ENCODE measurements at places on chromosomes 16 and 17.

DNA sequence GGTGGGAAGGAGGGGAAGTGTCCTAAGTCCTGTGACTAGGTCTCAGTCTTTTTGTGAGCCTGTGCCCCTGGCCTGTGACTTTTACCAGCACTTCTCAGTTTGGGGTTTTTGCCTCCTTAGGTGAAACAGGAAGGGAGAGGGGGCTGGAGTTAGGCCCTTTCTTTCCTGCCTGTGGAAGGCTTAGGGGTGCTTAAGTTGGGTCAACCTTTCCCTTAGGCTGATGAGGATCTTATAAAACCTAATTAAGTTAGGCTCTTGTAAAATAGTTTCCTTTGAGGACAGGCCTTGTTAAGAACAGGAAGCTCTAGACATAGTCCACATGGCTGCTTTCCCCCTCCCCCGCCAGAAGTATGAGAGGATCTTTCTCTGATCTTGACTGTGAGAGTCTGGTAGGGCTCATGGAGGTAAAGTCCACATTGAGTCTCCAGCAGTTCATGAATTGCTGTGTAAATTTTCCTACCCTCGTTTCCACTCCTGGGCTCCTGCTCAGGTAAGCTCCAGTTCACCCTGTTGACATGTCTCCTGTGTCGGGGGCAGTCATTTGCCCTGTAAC, 17.0 kb upstream of the DNASE1 start:
- no peak for DNase-seq

DNA sequence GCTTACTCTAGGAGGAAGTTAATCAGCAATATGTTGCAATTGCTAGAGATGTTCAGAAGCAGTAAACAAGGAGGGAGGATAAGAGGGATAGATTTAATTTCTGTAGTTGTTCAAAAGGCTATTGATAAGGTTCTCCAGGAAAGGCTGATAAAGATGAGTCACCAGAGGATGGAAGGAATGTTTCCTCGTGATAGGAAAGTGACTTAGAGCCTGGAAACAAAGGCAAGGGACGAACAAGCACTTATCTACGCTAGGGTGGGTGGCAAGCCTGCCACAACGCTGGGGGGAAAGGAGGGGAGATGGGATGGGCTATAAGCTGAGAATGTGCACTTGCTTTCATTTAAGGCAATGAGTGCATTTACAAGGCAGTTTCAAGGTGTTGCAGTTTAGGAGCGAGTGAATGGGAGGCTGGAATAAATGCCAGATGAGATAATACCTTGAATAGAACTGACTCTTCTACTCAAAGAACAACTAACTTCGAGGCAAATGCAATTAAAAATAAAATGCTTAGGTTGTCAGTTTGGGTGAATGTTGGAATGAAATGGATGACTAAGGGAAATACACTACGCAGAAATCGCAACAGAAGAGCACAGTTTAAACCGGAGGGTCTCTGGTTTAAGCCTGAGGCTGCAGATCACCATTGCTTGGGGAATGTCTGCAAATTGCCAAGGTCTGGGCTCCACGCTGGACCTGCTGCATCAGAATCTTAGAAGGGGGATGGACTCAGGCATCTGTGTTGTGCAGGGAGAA, 76.0 kb upstream of the RBBP6 start:
- no peak for DNase-seq

DNA sequence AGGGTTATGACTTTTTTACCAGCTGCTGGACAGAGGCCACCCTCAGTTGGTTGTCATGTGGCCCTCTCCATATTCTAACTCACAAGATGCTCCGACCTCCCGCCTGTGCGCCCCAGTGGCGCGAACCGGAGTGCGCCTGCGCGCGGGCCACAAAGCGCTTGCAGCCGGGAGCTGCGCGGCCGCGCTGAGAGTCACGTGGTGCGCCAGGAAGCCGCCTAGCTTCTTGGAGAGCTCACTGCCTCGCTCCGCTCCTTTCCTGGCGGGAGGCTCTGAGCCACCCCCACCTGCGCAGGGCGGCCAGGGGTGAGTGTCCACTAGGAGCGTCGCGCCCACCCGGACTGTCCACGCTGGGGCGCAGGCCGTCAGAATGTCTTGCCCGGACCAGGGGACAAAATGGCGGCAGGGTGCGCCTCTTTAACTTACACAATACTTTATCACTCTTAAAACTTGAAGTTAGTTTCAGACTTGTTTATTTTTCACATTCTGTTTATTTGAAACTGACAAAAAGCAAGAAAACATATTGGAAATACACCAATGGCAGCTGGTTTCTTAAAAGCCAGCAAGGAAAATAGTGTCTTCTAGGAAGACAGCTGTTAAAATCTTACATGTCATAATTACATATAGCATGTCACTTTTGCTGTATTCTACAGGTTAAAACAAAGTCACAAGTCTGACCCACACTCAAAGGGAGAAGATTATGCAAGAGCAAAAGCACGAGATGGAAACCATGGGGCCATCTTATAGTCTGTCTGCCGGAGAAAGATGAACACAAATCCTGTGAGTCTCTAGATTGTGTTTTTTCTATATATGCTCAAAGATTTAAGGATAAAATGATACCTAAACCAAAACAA, 357.9 kb downstream of the CNTNAP4 start:
- DNase-seq = no peak

- DNase-seq = no peak
These were observed 12.4 kb upstream of the TIMP2 start for GRCh38 chr17:78937561-78937960.

GRCh38 chr16:57626420-57627170, 1.8 kb upstream of the ADGRG1 start:
- DNase-seq = no peak

DNA sequence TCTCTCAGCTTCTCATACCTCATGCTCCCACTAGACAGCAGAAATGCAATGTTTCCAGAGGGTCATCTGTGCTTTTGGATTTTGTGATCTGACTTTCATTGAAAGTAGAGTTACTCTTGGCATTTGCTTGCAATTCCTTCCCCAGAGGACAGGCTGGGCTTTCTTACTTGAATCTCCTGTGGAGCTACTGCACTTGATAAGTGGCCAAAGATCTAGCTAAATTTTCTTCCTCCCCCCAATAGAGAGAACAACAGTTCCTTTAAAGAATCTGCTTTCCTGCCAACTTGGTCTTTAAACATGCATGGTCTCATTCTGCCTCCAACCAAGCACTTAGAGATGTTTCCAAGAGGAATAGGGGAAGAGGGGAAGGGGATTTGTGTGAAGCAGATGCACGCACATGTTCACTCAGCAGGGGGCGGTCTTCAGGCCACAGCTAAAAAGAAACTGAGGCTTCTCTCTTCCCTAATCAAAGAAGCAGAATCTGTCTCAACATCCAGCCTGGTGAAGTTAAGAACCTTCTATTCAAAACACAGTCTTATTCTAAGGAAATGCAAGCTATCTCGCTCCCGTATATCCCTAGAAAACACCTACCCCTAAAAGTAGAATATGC, 229.6 kb downstream of the ZFHX3 start:
- no peak for DNase-seq

GRCh38 chr17:79192503-79193351, 118.1 kb downstream of the ENGASE start:
- peak; percentile 12 for DNase-seq

DNA sequence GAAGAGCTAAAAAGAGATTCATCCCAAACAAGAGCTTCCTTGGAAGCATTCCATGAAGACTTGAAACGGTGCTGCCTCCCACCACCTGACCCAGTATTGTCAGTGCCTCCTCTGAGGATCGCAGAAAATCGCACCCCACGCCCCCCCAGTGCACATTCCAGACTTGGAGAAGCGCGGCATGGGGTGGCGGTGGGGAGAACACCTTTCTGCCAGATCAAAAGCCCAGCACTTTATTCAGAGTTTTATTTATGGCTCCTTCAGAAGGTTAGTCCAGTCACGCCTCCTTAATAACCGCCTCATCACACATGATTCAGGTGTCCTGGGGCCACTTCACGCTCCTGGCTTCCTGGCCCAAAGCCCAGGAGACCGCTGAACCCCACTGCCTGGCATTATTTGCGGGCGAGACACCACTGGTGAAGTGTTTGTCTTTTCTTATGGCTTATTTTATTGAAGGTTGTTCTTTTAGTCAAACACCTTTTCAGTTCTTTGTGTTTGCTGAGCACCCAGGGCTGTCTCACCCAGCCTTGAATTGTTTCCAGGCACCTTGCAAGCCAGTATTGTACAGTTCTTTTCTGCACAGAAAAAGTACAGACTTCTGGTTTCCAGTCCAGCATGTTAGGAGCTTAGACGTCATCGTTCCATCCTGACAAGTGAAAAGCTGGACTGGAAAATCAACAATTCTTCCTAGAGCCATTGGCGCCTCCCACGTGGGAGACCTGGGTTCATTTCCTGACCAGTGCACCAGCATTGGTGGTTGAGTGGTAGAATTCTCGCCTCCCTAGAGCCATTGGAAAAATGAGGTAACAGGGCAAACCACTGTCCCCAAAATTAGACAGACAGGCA, 79.6 kb upstream of the CACNG5 start:
- DNase-seq = no peak

DNA sequence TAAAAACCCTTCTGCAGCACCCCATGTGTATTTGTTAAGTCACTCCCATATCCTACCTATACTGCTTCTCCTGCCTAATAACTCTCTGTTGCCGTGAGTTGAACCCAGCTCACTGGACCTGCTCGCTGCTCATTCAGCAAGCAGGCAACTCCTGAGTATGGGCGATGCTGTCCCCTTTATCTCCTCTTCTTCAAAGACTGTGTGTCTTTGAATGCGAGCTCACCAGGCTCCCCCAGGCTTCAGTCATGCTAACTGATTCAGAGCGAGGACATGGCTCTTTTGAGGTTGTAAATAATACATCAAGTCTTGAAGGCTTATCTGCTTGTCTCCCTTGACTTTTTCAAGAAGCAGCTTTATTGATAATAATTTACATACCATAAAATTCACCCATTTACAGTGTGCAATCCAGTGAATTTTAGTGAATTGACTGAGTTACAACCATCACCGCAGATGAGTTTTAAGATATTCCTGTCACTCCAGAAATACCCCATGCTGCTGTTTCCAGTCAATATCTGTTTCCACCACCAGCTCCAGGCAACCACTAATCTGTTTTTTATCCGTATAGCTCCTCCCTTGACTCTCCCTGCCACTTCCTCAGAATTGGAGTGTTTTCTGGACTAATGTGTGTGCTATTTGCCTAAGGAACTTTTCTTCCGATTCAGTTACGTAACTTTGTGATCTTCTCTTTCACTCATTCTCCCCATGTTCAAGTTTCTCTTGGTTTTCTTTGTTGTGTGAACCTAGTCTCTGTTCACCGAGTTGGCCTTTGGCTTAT, 132.2 kb downstream of the SPECC1 start:
- DNase-seq = no peak

DNA sequence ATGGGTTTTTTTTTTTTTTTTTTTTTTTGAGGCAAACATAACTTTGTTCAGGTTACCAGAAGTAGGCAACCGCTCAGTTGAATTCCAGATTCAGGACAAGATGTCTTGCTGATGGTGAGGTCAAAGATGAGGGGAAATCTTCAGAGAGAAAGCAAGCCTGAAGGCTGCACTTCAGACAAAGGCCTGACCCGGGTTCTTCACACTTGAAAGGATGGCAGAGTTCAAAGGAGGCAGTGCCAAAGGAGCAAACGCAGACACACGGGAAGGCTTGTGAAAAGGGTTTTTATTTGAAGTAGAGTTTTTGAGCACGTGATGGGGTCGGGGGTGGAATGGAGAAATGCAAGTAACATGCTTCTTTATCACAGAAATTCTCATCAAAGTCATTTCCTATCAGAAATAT, 960.2 kb upstream of the EEF2KMT start:
- DNase-seq = no peak

DNA sequence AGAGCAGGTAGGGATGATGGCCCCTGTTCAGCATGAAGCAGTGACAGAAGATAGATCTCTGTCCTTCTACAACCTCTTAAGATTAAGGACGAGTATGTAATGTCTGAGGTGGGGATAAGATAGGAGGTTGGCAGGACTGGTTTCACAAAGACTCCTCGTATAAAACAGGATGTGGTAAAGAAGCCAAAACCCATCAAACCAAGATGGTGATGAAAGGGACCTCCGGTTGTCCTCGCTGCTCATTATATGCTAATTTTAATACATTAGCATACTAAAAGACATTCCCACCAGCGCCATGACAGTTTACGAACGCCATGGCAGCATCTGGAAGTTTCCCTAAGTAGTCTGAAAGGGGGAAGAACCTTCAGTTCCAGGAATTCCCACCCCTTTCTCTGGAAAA, 27.3 kb downstream of the MIS12 start:
- no peak for DNase-seq

All from fibroblast of mammary gland (primary cell).